ENCODE measurements at places on chromosomes 2 and 18.

DNA sequence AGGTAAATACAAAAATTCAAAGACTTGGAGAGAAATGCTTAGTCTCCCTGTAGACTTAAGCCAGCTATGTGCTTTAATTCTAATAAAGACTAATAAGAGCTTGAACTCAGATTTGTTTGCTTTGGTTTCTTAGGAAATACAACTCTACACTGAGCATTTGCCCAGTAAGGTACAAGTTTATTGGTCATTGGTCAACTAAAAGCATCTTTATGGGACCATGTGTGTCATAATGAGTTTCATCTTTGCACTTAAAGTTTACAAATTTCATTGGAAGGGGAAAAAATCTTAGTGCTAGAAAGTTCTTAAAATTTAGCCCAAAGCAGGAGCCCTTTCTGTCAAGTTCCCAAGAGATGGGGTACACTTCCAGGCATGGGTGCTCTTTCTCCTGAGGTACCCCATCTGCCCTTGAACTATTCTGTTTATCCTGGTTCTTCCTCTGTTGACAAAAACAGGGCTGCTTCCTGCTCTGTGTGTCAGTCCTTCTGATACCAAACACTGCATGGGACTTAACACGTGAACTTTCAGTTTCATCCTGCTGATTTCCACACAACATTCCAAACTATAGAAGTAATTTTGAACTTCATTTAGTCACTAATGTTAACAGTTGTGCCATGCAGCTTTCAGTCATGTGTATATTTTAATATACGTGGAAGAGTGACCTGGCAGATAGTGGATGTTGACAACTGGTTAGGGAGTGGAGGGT, 200.2 kb downstream of the TPGS2 start:
- DNase-seq: no peak

DNA sequence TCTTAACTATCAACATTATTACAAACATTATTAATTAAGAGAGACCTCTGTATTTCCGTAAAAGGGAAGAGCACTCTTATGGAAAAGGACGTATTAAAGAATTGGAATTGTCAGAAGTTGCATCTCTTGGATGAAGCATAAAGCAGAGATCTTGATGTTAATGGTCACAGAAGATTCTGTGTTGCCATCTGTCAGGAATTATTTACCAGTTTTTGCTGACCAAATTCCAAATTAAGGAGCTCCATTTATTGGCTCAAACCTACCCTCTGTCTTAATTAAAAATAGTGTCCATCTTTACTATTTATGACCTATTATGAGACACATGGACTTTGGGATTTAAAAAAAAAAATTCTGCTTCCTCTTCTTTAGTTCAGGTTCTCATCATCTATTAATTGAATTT, 232.1 kb downstream of the ARHGAP15 start:
- DNase-seq: no peak

GRCh38 chr2:178584666-178585065, 104.4 kb downstream of the PLEKHA3 start:
- DNase-seq: peak; percentile 35

- no peak for DNase-seq
Measured at GRCh38 chr2:105100046-105100840, 62.4 kb downstream of the MRPS9 start.

- no peak for DNase-seq
Measured at GRCh38 chr18:9574473-9575115, 39.8 kb downstream of the PPP4R1 start.

DNA sequence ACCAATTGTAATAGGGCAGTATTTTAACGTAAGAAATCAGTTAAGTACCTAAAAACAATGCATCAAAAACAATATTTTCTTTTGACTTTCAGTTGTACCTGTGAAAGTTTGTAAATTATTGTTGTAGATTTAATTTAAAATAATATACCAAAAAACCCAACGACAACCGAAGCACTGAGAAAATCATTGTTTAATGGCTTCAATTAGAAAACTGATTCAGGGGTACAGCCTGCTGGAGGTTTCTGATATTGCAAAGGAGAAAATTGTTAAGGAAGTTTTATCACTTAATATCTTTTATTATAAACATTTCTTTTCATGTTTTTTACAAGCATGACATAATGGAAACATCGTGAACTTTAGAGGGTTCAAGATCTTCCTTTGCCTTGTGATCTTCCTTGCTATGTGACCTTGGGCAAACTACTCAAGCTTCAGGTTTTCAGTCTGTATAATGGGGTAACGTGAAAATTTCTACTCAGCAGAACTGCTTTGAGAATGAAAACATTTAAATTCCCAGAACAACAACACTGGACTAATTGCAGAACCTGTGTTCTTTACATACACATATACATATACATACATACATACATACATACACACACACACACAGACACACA, 76.3 kb upstream of the GLS start:
- no peak for DNase-seq

- no peak for DNase-seq
Measured at GRCh38 chr2:75498907-75499306, 61.8 kb downstream of the EVA1A start.

DNA sequence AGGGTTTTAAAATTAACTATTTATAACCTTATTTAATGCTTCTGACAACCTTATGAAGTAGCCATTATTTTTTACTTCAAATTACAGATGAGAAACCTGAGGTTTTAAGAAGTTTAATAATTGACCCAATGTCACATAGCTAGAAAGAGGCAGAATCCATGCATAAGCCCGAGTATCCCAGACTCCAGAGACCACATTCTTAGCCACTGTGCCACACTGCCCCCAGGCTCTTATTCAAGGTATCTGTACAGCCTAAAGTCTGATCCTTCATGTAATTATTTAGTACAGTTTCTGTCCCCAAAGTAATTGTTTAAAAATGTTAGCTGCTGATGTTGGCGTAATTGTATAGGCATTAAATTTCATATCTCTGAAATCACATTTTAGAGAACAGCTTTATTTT, 124.7 kb upstream of the LRRTM1 start:
- DNase-seq: peak; percentile 59

DNA sequence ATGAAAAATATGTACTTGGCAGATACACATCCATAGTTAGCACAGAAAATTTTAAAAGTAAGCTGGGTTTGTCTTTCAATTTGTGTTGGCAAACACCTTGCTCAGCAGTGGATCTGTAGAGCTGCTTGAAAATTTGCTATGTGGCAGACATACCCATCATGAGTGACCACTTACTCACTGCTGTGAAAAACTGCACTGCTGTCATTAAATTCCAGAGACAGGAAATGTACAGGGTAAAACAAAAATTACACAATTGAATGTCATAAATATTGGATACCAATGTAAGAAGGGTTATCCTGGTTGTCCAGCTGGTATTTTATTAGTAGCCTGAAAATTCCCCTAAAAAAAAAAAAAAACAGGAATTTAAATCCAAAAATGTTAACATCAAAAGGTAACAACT, 24.5 kb downstream of the NIF3L1 start:
- no peak for DNase-seq

DNA sequence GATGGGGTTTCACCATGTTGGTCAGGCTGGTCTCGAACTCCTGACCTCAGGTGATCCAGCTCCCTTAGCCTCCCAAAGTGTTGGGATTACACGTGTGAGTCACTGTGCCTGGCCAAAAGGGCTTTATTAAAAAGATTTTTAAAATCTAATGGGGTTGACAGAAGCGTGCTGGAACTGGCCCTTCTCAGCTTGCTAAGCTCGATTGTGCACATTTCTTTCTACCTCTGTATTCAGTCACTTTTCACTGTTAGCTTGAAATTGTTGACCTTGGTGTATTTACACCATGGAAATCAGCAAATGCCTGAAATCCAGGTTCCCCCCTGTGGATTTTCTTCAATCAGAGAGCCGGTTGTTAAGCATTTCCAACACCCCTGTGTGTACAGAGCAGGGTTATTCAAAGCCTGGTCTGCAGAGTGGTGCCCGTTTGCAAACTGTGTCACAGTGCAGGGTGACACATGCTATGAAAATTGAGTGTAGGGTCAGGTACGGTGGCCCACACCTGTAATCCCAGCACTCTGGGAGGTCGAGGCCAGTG, 140.2 kb downstream of the TGIF1 start:
- DNase-seq: peak; percentile 35

DNA sequence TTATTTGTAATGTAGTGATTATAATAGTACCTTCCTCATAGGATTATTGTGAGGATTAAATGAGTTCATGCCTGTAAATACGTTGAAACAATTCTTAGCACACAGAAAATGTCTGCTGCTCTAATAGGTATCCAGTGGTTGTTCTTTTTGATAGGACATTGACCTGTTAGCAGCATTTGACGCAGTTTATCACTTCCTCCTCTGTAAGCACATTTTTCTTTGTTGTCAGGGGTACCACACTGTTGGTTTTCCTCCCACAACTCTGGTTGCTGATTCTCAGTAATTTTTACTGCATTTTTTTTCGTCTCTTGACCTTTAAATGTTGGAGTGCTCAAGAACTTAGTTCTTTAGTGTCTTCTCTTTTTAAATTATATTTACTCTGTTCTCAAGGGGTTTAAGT, 15.4 kb downstream of the PPM1B start:
- DNase-seq: no peak

GRCh38 chr2:28648147-28648546, 103.5 kb upstream of the PPP1CB start:
- DNase-seq: no peak

DNA sequence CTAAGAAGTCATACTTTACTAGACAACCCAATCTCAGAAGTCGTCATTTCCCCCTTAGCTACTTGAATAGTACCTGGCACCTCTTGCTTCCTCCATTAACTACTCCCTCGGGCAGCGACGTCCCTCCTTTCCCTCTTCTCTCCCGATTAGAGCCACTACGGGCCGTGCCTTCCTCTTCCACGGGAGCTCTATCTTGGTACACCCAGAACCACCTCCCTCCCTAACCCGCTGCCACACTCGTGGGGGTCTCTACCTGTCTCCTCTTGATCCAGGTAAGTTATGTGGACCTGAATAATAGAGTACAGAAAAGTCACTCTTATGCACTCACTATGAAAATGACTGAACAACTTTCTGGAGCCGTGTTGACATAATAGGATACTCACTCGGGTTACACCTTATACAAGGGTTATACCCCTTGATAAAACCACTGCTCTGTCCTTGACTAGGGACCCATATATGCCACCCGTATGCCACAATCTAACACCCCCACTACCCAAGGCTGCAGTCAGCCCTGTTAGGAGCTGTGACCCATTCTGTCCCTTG, 595 bp upstream of the HDHD2 start:
- DNase-seq: peak; percentile 55
